ENCODE measurements at places on chromosomes 11 and 22.

DNA sequence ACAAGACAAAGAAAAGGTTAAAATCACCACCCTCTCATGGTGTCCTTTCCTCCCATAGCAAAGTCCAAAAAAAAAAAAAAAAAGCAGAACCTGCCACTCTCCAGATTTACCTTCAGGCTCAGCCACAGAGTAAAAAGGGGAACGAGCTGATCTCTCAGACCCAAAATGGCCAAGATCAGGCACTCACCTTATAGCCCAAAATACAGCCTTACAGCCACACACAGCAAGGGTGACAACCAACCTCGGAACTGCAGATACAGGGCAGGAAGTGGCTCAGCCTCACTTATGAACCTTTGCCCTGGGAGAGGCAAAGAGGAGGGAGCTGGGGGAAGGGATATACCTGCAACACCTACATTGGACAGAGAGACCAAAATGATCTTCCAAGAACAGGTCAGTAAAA is 4.5 kb downstream of the FHIP1B start:
- DNase-seq = no peak

DNA sequence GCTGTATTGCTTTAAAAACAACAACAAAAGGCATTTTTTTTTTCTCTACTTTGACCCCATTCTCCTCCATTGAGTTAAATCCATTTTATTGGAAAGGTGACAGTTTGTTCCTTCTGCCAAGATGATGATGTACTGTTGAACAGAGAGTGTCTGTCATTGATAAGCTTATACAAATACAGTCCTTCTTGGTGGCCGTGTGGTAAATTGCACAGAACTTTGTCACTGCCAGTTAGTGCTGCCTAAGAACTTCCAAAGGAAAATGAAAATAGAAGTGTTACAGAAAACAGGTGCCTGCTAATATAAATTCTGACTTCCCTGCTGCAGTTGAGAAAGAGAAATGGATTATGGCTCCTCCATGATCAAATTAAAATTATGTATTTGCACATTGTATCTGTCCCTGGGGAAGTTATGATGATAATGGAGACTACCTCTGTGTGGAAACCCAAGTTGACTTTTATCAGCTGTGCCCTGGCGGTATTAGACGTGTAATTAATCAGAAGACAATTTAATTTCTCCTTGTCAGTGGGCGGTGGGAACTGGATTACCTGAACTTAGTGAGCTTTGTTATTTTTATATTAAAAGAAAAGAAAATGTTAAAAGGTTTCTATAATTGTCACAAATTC is 546.7 kb downstream of the CNTN5 start:
- no peak for DNase-seq

- DNase-seq = no peak
These were observed 84.8 kb upstream of the PAX6 start for GRCh38 chr11:31895926-31896325.

DNA sequence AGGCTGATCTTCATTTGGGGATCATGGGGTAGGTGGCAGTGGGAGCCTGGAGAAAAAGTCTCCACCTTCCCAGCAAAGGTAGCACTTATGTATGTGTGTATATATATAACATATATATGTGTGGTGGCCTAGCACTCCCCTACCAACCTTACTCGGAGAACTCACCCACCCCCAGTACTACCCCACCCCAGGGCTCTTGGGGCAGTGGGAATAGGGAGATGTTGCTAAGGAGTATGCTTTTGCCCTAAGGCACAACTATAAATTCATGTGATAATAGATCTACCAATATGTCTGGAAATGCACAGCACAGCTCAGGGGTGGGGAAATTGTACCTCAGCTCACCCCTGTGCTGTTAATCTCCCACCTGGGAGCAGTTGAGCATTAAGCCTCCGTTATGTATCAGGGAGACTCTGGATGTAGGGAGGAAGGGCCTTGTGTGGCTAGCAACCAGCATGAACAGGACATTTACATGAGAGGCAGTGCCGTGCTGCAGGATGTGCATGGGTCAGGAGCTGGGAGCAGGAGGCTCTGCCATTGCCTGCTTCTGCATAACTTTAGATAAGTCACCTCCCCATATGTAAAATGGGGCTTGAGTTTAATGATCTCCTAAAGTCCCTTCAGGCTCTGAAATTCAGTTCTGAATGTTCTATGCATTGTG is 57.3 kb downstream of the C11orf91 start:
- no peak for DNase-seq

- DNase-seq = peak; percentile 45
These were observed 41.1 kb downstream of the GRAMD4 start for GRCh38 chr22:46661221-46661851.

DNA sequence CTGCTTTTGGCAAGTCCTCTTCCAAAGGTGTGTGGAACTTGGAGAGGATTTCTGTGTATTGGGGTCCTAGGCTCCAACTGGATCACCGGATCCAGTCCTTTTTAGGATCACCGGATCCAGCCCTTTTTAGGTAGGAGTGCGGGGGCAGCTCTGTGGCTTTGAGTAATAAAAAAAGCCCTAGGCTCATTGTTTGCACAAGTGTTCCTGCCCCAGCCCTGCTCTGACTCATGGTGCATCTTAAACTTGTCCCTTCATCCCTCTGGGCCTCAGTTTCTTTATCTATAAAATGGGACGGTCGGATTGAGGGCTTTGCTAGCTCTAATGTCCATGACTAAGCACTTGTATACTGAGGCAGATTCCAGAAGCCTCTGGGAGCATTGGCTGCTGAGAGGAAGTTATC is 22.7 kb upstream of the CD44 start:
- DNase-seq = no peak

DNA sequence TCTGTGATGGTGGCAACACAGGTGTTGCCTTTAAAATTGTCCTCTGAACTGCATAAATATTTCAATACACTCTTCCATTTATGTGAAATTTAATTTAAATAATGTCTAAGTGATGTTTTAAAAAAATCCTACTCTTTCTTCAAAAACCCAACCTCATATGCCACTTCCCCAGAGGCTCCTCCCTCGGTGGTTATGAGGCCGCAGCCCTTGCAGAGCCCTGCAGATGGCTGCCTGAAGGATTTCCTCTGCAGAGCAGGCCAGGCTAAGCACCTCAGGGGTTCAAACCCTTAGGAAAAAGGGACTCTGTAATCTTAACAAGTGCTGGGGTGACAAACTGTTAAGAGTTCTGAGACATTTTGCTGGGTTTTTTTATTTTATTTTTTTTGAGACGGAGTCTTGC is 25.2 kb downstream of the MORC2 start:
- peak; percentile 43 for DNase-seq

DNA sequence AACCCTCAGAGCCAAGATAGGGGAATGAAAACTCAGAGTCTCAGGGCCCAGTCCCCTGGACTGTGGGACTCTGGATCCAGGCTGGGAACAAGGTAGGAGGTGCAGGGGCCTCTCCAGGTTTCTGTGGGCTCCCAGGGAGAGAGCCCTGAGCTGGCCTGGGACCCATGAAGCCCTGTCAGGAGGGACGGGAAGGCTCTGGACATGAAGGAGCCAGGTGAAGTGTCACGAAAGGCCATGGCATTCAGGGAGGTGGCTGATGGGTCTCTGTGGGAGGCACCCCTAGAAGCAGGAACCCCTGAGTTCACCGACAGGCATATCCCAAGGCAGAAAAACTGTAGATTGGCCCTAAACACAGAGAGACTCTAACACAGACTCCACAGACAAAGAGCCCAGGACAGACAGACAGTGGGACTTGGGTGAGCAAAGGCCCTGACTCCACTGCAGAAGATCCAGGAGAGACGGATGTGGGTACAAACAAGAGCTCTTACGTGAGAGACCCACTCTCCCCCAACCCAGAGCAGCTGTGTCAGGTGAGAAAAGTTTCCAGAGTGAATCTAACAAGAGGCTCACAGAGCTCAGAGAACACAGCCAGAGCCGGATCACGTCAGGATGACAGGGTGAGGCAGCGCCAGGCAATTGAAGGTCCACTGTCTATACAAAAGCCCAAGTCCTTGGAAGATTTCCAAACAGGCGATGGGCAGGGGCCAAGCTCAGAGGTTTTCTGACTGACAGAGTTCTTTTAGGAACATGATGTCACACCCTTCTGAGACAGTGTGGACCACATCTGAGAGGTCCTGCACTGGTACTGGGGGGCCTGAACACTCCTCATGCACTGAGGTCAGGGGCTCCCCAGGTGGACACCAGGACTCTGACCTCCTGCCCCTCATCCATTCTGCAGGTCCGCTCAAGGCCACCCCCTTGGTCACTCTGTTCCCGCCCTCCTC is 27.4 kb downstream of the IGLL5 start:
- no peak for DNase-seq

DNA sequence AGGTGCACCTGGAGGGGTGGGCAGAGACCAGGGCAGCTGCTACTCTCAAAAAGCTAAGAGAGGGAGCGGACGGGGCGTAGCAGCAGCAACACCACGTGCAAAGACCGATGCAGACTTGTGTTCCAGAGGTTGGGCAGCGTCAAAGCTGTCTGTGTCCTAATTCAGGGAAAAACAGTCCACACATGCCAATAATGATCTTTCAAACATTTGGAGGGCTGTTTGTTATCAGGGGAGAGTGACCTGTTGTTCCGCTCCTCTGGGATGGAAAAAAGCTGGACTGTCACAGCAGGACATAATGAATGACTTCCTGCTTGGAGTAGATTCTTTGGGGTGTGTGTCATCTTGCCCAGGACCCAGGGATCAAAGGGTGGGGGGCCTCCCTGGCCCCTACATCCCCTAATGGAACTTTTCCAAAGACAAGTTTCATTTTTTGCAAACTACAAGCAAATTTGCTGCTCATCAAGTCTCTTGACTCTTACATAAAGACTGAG is 6.2 kb upstream of the FBLN1 start:
- no peak for DNase-seq

DNA sequence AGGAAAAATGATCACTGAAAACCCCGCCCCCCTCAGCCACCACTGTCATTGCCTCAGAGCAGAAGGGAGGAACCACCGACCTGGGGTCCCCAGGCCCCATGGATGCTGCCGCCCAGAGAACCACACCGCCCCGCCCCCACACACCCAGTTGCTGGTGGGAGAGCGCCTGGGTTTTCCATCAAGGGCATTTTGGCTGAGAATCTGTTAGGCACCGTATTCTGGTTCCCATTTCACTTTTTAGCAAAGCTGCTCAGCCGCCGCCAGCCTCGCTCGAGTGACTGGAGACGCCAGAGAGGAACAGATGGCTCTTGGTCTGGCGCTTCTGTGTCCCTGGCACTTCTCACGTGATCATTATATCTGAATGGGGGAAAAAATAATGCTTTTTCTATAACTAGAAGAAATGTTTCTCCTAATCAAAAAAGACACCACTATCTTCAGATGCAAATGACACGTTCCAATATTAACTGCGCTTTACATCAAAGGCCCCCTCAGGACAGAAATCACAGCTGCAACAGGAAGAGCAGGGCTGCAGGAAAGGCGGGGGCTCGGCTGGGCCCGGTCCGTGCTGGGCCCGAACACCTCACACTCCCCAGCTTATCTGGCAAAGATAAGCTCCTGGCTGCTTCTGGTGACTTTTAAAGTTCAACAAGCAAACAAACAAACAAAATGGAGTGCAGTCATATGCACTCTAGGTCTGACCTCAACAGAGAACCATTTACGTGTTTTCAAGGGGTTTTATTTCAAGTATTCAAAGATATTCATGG is 149.8 kb downstream of the MPPED1 start:
- DNase-seq = no peak

- no peak for DNase-seq
These were observed 8.4 kb upstream of the RAB3IL1 start for GRCh38 chr11:61925736-61926135.

GRCh38 chr11:94671553-94672366 is 96.4 kb upstream of the AMOTL1 start:
- no peak for DNase-seq

GRCh38 chr11:102413497-102413896 is 39.1 kb downstream of the TMEM123 start:
- DNase-seq = no peak

DNA sequence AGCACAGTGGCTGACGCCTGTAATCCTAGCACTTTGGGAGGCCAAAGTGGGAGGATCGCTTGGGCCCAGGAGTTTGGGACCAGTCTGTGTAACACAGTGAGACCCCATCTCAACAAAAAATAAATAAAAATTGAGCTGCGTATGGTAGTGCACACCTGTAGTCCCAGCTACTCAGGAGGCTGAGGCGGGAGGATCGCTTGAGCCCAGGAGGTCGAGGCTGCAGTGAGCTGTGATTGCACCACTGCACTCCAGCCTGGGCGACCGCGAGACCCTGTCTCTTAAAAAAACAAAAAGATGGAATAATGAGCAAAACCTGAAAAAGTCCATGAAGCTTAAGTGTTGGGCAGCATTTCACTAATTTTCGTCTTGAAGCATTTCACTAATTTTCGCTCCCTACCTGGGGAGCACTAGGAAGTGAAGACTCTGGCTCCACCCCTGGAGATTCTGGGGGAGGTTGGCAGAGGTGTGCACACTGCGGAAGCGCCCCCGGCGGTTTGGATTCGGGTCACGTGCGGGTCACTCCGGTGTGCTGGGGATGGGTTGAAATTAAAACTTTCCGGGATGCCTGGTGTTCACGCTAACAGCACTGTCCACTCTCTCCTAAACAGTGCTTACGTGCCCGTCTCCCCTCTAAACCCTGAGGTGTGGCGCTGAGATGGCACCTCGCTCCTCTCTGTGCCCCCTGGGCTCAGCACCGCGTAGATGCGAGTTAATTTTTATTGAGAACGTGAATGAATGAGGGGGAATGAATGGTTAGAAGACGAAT is 906 bp upstream of the NAA40 start:
- peak; percentile 64 for DNase-seq

- no peak for DNase-seq
These were observed 52.9 kb downstream of the CABIN1 start for GRCh38 chr22:24063986-24064385.

DNA sequence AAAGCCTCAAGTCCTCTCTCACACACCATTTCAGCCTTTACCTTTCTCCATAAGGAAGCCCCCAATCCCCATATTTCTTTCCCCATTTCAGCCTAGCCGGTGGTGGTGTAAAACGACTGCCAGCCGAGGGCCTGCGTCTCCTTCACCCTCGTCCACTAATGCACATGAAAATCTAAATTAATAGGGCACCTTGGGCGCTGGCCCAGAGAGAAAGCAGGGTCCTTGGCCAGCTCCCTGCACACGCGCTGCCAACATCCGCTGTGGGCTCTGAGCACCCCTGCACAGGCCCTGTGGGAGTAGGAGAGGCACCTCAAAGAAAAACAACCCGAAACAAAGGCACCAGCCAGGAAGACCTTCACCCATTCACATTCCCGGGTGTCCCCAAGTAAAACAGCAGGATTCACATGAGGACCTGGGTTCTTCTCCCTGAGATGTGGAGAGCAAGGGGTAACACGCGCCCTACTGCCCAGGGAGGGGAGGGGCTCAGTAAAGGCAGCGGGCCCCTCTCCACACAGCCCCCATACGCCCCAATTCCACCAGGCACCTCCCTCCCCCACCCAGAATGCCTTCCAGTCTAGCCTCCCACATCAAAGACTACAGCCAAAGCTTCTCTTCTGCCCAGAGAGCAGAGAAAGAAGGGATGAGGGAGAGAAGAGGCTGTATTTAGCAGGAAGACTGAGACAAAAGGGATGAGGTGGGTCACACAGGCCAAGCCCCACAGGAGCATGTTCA is 79.0 kb downstream of the MICAL3 start:
- no peak for DNase-seq

GRCh38 chr11:96111308-96111707 is 187.4 kb upstream of the MTMR2 start:
- DNase-seq = no peak

- DNase-seq = no peak
These were observed 911 bp downstream of the EMID1 start for GRCh38 chr22:29206372-29207242.

Data from stimulated activated CD8-positive, alpha-beta memory T cell treated with anti-CD3 and anti-CD28 coated beads, Interleukin-4, amount 100 ng/mL, for 48 hours (primary cell).